ENCODE measurements at places on chromosomes 2 and 18.
A peak's percentile ranks its signal among the peaks of the same experiment; 100 is the strongest.

- peak; percentile 75 for DNase-seq
Observed at GRCh38 chr2:84938194-84938879, 32.6 kb upstream of the KCMF1 start.

- DNase-seq, result no peak
Observed at GRCh38 chr2:97739893-97740245, 26.5 kb downstream of the ZAP70 start.

GRCh38 chr2:30232801-30233130, 1.4 kb downstream of the LBH start:
- no peak for DNase-seq

DNA sequence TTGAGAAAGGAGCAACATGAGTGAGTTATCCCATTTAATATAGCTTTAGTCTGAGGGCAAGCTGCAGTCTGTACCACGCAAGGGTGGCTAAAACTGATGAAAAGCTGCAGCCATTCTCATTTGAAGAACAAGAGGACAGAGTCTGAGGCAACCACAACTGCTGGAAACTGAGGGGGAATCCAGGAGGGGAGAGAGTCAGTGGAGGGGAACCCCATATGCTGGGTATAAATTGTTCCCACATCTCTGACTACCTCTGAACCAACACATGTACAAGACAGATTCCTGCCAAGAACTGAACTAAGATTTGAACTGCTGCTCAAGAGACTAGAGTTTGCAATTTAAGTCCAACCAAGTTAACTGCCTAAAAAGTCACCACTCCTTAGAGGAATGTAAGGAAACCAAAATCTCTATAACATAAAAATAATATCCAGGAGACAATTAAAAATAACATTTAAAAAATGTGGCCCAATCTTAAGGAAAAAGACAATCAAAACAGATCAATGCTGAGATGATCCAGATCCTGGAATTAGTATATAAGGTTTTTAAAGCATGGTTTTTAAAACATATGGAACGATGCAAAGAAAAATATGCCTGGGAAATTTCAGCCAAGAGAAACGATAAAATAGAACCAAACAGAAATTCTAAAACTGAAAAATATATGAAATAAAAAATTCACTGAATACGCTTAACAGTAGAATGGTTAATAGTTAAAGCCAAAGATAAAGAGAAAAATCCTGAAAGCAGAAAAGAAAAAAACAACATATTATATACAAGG, 11.2 kb downstream of the CWC22 start:
- DNase-seq, result no peak

GRCh38 chr2:26770986-26771586, 7.0 kb downstream of the SLC35F6 start:
- DNase-seq, result peak; percentile 81

DNA sequence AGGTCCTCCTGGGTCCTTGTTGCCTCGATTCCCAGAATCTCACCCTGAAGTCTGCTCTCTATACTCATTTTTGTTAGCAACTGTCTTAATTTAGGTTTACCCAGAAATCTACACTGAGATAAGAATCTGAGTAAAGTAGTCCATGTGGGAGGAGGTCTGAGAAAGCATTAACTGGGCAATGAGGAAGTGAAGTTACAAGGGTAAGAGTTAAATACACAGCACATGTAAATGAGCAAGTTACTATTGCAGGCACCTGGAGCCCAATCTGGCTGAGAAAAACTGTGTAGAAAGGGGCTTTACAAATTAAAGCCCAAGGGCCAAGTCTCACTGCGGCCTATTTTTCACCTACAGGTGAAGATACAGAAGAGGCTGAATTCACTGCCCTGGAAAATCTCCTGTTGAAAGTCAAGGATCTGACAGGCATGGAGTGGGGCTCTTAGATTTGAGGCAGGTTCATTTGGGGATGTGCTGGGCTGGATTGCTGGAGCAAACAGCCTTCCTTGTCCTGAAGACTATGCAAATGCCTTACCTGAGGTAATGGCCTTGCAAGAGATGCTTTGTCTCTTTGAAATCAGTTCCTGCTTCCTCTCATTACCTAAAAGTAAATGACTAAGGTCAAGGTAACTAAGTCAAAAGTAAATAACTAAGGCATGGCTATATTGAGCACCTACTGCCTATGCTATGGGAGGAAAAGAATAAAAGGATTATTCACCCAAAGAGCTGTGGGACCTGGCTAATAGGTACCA, 84.4 kb upstream of the DYNAP start:
- DNase-seq, result no peak

- peak; percentile 20 for DNase-seq
Observed at GRCh38 chr2:151827564-151828142, 568 bp downstream of the ARL5A start.

DNA sequence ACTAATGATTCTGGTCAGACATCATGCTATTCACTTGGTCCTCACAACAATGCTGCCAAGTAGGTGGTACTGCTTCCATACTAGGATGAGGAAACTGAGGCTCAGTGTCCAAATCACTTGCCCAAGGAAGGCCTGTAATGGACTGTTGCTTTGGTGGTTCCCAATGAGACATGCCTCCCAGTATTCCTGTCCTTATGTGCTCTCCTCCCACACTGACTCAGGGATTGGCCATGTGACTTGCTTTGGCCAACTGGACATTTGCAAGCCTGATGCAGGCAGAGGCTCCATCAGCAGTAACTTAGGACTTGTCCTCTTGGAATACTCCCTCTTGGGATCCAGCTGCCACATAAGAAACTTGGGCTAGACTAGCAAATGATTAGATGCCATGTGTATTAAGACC, 3.0 kb downstream of the FBXO41 start:
- no peak for DNase-seq

- DNase-seq, result peak; percentile 55
Observed at GRCh38 chr2:29765721-29766120, 155.7 kb downstream of the ALK start.

DNA sequence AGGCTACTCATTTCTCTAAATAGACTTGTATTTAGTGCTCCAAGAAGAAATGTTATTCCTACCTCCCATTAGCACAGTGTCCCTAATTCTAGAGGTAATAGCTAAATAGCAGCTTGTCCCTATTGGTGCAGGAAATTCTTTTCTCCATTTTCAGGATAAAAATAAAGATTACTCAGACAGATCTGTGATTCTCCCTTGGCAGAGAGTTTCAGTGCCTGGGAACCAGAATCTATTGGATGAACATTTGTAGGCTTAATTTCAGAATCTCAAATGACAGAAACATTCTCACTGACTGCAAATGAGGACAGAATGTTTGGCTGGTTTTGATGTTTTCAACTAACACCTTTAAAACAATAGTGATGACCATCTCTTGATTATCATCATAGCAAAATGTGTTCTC, 33.3 kb upstream of the LGALSL start:
- no peak for DNase-seq

- DNase-seq, result no peak
Observed at GRCh38 chr2:218471982-218472381, 53.1 kb downstream of the VIL1 start.

DNA sequence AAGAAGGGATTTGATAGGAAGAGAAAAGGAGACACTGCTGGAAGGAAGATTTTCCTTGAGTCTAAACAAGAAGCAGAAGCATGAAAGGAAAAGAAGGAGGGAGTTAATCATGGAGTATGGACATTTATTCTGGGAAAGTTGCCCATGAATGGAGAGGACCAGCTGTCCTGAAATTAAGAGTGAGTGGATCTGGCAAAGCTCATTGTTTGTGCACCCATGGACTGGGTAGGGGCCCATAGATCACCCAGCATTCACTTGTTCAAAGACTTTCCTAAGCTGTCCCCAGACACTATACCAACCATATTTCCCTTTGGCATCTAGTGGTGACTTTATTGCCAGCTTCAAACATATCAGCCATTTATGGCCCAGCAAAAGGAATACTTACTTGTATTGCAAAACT, 422.7 kb downstream of the FBXO15 start:
- peak; percentile 30 for DNase-seq

DNA sequence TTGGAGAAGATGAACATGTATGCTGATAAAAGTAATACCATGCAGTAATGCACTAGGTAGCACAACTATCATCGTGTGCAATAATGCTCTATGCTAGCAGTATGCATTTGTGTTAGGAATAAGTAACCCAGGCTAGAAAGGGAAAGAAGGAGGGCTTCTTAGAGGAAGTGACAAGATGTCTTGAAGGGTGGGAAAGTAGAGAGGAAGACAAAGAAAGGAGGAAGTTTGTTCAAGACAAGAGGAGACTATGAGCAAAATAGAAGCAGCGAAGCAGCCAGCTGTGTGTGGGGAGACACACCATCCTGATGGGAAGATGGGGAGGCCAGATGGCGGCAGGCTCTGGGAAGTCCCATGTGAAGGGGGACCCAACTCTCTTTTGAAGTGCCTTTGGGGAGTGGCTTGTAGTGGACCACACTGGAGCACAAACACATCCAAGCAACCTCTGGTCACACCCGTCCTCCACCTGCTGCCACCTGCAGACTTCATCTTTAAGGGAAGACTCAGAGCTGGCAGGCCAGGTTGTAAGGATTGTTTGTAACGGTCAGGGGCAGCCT, 39.9 kb upstream of the INHBB start:
- no peak for DNase-seq

- no peak for DNase-seq
Observed at GRCh38 chr18:23683671-23684070, 5.6 kb upstream of the LAMA3 start.

GRCh38 chr2:115208493-115209164, 766.2 kb downstream of the DPP10 start:
- DNase-seq, result no peak

DNA sequence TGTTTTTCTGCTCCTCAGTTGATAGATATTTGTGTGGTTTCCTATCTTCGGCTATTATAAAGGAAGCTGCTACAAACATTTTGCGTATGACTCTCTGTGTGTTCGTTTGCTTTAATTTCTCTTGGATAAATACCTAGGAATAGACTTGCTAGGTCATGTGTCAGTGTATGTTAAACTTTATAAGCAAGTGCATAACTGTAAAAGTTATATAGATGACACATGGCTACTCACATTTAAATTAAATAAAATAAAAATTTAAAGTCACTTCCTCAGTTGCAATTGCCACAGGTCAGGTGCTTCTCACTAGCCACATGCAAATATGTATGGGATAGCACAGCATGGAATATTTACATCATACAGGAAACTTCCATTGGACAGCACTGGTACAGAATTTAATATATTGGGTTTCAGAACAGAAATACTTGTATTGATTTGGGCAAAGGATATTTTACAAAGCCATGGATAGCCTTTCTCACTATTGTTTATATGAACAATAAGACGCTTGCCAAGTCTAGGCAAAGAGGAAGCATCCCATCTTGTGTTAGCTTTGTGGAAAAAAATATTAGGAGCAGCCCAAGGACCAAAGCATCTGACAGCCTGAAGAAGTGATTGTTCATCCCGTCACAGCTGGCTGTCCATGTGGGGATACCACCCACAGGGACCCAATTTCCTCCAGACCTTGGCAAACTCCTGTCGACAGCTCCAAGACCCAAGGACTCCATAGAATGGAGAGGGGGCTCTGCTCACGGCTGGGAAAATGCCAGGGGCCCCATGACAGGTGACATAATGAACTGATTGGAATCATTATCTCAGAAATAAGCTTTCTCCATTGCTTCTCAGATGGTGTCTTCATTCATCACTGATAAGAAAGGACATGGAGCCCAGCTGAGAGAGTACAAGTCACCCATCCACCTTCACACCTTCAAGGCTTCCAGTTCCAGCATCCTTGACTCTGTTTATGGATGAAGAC, 196.7 kb downstream of the SH3BP4 start:
- DNase-seq, result no peak

- DNase-seq, result no peak
Observed at GRCh38 chr18:75874401-75875089, 447.0 kb upstream of the SMIM21 start.

DNA sequence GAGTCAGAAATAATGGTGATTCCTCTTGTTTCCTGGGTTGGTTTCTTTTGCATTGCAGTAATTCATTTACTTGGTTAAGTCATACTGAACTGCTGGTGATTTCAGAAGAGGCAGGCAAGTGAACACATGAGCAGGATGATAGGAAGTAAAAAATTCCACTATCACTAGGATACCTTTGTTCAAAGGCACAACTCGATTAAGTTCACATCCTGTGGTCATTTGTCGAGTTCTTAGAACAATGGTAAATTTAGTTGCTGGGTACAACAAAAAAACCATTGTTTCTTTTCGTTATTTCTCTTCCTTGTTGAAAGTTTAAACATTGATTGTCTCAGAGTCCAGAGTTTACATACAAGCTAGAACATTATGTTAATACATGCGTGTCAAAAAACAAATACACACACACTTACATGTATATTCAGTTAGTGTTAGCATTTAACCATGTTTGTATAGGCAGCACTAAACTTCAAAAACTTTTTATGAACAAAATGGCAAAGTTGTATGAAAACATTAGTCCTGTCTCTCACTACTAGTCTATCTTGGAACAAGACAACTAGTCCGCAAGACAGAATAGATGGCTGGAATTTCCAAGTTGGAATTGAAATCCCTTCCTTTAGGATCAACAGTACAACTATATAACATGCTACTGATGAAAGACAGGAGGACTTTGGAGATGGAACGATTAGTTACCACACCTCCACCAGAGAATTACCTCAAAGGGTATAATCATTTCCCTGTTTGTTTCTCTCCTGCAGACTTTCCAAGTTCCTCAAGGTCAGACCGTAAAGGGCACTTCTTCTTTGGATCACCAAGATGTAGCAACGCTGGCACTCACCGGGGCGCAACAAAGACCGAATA, 26.2 kb downstream of the STK39 start:
- DNase-seq, result no peak

GRCh38 chr18:57141208-57142129, 5.4 kb upstream of the BOD1L2 start:
- DNase-seq, result no peak

DNA sequence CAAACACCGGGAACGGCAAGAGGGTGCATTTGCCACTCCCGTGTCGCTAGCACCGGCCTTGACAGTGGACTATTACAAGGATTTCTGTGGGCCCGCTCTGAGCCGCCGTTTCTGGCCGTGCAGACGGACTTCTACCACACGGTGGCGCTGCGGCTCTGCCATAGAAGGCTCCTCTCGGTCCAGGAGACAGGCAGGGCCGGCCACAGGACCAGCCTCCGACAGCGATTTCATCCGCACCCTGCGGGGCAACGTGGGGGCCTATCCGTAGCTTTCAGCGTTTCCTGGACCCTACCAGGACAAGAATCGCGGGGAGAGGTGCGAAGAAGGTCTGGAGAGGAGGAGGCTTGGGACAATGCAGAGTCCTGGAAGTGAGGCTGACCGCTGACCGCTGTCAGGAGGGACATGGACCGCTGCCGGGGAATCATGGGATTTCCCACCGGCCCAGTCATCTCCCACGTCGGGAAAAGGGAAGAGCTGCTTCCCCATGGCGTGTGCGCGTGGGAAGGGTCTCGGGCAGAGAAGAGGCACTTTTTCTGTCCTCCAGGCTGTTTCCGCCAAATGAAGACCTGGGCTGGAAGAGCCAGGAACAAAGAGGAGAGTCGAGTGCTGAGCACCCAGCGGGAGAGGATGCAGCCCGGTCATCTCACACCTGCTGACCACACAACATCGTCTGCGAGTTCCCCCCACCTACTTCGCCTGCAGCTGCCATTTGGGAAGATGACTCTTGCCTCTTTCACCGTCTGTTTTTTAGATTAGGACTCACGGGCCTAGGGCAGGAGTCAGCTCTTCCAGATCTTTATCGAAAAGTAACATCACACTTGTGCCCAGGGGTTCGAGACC, 35.5 kb upstream of the HAAO start:
- DNase-seq, result peak; percentile 79

Data from fibroblast of upper back skin (primary cell).